NCI-H2081 treated with DMSO at 0.1 percent for 48 hours (cell line): ENCODE measurements at places on chromosomes 7 and 10.

GRCh38 chr10:96419351-96419750 lies 60.5 kb upstream of the OPALIN start:
- DNase-seq, result no peak

- no peak for DNase-seq
Measured at GRCh38 chr10:44858017-44858371, 53.1 kb upstream of the TMEM72 start.

DNA sequence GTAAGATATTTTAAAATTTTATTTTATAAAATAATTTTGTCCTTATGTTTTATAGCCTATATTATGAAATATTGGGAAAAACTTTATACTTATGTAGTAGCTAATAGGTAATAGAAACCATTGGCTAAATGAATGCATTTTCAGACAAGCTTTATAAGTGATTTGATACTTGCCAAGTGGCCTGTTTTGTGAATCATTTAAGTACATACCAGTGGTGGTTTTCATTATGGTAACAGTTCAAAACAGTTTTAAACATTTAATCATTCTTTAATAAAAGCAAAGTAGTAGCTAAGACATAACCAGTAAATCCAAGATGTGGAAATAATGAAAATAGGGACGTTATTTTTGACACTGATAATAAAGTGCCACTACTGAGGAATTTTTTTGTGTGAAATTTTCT lies 182.2 kb downstream of the PHF14 start:
- no peak for DNase-seq

GRCh38 chr10:102358712-102359382 lies 36.7 kb upstream of the NFKB2 start:
- DNase-seq, result no peak

GRCh38 chr7:122014697-122015096 lies 129.4 kb downstream of the AASS start:
- no peak for DNase-seq

DNA sequence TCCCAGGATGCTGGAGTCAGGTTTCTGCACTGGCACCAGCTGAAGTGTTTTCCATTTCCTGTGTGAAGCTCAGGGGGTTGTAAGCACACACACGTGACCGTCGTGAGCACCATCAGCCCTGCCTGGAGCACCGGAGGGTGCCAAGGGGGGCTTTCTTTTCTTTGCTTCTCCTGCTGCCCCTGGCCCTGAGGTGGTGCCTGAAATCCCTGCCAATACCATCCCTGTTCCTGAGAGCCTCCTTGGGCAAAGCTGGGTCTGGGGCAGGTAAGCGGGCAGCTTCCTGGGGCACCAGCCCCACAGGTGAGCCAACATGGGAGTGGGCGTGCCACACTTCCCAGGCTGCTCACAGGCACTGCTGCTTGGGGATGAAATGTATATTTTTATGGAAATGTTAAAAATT lies 593.6 kb downstream of the DNAJB6 start:
- peak; percentile 9 for DNase-seq

- no peak for DNase-seq
Measured at GRCh38 chr7:45159296-45159695, 1.7 kb downstream of the RAMP3 start.

DNA sequence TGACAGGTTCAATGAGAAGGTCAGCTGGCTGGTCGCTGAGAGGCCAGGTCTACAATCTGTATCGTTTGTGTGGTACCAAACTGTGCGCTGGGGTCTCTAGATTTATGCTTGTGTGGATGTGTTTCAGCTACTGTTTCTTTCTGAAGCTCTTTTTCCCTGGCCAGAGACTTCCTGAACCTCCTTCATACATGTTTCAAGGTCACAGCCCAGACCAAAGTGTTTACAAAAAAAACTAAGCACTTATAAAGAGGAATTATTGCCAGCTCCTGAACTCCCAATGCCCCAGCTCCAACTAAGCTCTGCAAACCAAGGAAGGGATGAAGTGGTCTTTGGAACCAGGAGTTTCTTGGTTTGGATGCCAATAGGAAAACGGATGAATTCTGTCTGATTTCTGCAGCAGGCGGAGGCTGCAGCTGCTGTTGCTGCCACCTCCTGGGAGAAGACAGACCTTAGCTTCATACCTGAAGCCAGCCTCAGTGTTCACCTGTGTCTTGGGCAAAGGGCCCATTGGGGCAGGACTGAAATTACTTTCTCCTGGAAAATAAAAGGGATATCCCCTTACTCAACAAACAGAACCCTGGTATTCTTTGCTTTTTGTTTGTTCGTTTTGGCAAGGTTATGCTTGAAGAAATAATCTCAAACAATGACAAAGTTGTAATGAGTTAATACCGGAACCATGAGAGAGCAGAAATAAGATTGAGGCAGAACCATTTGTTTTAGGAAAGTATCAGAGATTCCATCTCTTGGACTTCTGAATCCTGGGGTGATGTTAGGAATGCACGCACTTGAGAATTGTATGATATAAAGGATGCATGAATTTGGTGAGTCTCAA lies 24.6 kb upstream of the MKLN1 start:
- DNase-seq, result no peak

DNA sequence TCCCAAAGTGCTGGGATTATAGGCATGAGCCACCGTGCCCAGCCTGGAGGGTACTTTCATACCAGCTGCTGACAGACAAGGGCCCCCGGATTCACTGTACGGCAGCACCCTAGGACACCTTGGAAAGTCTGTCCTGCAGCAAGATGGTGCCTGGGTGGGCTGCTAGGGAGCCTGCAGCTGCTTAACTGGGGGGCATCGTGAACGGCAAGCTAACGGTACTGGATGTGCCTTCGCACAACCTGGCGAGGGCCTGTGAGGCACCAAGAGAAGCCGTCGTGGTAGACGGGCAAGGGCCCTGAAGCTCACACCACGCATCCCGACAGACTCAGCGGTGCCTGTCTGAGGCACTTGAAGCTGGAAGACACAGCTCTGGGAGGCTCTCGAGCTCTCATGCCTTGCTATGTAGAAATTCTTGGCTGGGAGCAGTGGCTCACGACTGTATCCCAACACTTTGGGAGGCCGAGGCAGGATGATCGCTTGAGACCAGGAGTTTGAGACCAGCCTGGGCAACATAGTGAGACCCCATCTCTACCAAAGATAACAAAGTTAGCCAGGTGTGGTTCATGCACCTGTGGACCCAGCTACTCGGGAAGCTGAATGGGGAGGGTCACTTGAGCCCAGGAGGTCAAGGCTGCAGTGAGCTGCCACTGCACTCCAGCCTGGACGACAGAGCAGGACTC lies 9.4 kb downstream of the BRAT1 start:
- DNase-seq, result no peak

GRCh38 chr7:77561352-77561751 lies 24.3 kb downstream of the PTPN12 start:
- DNase-seq, result no peak

GRCh38 chr10:50624866-50625501 lies 1.2 kb upstream of the SGMS1 start:
- DNase-seq, result no peak

DNA sequence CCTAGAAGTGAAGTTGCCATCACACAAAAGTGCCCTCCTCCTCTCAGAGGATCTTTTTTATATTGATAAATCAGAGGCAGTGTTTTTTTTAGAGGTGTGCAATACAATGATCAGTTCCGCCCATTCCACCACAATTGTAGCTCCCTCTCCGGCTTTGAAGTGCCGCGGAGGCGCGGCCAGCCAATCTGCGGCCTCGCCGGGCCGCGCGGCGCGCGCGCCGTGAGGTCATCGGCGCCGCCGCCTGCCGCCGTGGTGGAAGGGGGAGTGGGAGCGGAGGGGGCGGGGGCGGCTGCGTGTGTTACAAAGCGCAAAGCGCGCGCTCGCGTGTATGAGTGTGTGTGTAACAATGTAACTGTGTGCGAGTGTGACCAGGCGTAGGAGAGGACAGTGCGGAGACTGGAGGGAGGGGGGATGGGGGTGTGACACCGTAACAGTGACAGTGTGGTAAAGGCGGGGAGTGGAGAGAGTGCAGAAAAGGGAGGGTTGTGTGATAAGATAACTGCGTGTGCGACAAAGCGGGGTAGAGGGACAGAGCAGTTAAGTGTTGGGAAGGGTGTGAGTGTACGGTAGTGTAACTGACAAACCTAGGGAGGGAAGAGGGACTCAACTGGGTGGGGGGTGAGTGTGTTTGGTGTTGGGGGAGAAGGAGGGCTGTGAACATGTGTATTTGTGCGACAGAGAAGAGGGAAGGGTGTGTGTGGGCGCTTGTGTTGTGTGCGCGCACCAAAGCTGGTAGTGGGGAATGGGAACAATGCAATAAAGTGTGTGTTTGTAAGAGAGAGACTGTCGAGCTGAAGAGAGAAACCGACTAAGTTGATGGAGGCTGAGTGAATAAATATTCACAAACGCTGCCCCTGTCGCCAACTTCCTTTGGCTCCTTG lies at the start of gene SP8:
Gene SP8 (minus strand): TSS at position 108 of the 881 bp plus-strand sequence. CDS start 88 bp downstream, at position 20.
- DNase-seq, result peak; percentile 94

DNA sequence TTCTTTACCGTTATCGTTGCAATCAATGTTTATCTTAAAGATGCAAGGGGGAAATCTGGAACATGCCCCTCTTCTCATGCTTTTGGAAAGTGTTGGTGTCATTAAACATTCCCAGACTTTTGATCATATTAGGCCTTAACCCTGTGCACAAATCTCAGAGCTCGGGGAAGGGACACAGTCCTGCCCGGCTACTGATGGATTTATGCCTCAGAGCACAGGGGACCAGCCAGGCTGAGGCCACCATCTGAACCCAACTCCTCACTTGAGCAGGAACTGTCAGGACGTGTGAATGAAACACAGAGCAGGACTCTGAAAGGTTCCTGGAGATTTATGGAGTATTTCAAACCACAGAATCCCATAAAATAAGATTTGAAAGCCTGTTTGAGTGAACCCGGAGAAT lies 132.0 kb upstream of the CXCL12 start:
- DNase-seq, result no peak
